ENCODE measurements at places on chromosomes 7 and 10.

- no peak for DNase-seq
Measured at GRCh38 chr10:101244321-101245050, 15.2 kb upstream of the LBX1 start.

DNA sequence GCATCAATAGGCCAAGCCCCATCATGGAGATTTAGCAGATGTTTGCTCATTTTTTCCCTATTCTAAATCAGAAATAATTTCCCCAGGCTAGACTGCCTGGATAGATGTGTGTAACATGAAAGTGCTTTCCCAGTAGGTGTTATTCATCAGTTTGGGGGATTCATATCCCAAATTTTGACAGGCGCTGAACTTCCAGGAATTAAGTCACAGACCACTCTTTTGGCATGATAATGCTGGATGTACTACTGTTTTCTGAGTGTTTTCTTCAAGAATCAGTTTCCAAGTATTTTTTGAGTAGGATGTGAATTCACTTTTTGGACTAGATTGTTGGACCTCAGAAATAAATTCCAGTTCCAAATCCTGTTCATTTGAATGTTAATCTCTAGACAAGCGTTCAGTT is 637.4 kb downstream of the REEP3 start:
- no peak for DNase-seq

- no peak for DNase-seq
Measured at GRCh38 chr10:44516891-44517290, 132.0 kb upstream of the CXCL12 start.

DNA sequence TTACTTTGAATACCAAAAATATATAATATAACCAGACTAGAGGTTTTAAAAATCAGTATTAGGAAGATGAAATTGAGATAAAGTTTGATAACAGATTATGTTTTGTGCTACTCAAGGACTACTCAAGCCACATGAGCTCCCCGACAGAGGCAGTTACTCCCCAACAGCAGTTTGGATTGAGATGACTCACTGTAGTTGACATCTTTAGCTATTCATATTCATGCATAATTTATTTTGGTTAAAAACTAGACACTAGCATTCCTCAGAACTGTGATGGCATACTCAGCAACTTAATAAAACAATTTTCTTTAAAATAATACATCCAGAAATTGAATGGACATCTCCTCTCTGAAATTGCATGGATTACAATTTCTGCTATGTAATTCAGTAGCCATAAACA is 19.6 kb downstream of the PCLO start:
- DNase-seq, result no peak

DNA sequence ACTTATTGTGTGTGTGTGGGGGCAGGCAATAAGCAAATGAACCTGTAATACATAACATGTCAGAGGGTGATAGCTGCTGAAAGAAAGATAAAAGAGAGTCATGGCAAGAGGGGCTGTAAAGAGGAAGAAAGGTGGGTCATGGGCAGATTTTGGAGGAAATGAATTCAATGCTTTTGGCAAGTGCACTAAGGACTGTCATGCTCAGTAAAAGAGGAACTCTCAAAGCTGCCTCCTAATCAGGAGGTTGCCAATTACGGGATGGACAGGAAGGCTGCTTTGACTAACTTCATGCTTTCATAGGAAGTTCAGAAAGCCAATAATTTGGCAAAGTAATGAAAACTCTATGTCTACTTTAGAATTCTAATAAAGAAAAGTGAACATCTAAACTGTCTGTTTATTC is 401.2 kb downstream of the SH2D4B start:
- no peak for DNase-seq

- no peak for DNase-seq
Measured at GRCh38 chr7:121278120-121279021, 50.4 kb upstream of the WNT16 start.

DNA sequence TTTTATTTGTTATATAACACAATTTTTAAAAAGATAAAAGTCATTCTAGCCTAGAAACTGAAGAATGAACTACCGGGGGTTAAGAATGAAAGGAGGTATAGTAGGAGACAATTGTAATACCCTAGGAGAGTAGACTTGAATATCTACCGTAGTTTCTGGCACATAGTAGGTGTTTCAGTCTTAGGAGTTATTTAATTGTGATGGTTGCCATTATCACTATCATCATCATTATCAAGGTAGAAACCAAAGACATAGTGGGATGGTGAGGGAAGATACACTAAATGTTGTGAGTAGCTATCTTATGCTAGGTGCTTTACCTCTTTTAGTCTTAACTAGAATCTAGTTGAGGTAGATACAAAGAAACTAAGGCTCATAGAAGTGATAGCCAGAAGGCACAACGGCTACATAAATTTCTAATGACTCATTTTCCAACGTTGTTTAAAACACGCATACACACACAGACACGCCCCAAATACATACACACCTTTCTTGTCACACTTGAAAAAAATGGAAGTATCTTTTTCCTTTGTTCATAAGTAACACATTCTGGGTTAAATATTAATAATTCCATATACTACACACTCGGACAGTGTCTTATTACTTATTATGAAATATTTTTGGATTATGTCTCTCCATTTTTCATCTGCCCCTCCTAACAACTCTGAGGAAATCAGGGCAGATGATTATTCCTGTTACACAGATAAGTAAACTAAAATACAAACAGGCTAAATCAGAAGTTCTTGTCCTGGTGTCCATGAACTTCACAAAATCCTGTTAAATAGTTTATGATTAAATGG is 2.0 kb upstream of the ANLN start:
- no peak for DNase-seq

DNA sequence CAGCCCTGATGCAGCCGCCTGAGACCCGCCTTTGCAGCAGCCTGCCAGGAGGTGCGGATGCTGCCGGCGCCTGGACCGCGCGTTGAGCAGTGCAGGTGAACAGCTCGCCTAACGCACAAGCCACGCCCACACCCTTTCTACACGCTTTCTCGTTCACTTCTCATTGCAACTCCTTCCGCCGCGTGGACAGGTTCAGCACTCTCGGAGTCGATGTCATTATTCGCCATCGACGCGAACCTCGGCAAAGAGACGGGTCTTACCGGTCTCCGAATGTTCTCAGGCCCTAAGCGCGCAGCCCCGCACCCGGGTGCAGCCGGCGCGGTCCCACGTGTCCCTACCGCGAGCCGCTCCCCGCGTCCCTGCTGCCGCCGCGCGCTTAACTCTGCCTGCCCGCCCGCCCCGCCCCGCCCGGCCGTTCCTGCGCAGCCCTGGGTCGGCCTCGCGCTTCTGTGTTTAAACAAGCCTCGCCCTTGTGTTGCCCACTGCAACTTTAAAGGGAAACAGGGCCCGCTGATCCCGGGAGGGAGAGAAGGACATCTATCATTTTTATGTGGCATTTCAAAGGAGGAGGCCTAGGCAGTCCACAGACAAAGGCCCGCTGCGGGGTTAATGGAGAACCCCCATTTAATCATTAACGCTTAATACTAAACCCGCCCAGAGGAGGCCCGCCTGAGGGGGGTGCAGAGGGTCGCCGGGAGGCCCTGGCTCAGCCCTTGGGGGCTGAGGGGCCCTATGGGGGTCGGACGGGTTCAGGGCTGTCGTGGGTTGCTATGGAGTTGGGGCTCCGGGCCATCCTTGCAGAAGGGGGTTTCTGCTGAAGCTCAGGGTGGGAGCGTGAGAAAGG is 128.5 kb downstream of the WDR11 start:
- DNase-seq, result no peak

DNA sequence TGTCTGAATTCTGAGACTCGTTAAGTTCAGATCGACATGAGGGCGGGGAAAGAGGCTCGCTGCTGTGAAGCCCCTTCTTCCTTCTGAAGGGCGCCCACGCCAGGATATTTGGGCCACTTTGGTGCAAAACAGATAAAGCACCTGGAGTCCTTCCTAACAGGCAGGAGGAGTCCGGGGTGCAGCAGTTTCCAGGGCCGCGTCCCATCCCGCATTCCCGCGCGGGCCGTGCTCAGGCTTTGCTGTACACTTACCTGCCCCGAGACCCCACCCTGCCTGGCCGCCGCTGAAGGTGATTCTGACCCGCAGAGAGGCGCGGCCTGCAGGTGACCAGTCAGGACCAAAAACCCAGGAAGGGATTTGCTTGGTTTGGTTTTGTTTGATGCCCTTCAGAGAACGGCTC is 454.6 kb downstream of the PTPRN2 start:
- DNase-seq, result no peak

GRCh38 chr10:112973046-112973445 is 23.0 kb downstream of the TCF7L2 start:
- DNase-seq, result no peak

- DNase-seq, result no peak
Measured at GRCh38 chr10:106981452-106982075, 182.9 kb downstream of the SORCS1 start.

GRCh38 chr10:72088889-72089575 is 681 bp upstream of the SPOCK2 start:
- no peak for DNase-seq
